ENCODE measurements at places on chromosomes 11 and 22. TPM values are rescaled to one million over a fixed set of nuclear protein-coding genes. Genes with fewer than 3 reads are reported as not detected.

DNA sequence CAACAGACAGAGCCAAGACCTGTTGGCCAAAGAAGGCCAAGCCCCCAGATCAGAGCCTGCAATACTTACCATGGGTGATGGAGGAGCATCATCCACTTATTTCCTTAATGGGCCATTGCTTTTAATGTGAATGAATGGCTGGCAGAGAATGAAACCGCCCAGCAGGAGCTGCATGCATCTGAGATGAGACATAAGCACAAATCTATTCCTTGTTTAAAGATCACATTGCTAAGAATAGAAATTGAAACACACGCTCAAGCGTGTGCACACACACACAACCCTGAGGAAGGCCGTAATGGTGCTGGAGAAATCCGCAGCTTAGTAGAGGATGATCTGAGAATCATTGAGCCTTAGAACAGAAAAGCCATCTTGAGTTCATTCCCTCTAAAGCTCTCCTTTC is 5.3 kb upstream of the RRAS2 start:
- DNase-seq, result no peak

DNA sequence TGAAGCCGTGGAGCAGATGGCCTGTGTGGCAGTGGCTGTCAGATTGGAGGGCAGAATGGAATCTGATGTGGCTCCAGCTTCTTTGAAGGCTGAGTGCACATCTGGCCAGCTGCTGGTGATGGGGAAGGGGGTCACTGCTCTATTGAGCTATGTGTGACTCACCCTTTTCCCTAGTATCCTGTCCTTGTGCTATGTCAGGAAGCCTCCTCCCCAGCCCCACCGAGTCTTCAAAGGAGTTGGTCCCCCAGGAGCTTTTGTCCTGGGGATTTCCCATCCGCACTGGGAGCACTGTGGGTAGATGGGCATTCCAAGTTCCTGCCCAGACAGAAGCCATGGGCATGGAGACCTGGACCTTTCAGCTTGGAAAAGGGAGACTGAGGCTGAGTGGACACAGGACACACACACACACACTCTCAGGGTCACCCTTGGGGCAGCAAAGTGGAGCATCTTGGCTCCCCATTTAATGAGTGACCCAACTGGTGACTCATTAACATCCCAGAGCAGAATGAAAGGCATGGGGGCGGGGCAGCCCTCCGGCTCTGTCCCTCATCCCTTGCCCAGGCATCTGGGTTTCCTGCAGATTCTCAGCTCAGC is 3.3 kb downstream of the SERPINH1 start:
- DNase-seq, result peak; percentile 93

- no peak for DNase-seq
Observed at GRCh38 chr22:23263651-23264555, 83.6 kb downstream of the BCR start.

DNA sequence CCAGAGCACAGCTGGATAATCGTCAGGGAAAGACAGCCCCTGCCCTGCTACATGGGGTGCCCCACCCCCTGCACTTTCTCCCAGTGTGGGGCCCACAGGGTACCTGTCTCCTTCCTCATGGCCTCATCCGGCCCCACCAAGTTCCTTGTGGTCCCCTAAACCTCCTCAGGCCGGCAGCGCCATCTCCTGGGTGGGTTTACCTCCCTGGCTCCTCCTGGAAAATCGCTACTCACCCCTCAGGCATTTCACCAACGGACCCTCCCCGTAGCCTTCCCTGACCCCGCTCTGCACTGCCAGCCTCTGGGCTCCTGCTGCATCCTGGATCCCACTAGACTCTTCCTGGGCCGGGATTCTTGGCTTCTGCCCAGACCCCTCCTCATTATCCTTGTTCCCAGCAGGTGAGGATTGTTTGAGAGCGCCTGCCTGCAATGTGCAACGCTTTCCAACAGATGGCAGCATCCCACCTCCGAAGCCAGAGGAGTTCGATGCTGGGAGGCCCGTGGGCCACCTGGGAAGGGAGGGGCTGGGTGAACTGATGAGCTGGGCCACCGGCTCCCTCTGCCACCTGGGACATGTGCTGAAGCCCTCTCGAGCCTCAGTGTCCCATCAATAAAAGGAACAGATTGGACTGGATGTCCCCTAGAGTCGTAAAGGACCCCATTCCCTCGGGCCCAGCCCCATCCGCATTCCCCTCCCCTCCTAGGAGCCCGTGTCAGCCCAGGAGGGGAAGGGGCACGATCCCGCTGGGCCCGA is 44.2 kb upstream of the TTLL12 start:
- DNase-seq, result peak; percentile 45

Gene TMEM191C
- total RNA-seq, result not detected

Data from M059J (cell line).